ENCODE measurements at places on chromosomes 13 and 19. TPM values are rescaled to one million over a fixed set of nuclear protein-coding genes. Genes with fewer than 3 reads are reported as not detected.

GRCh38 chr19:2743099-2743498 lies 3.3 kb upstream of the SLC39A3 start:
- no peak for DNase-seq

The PEX11G gene
- polyA plus RNA-seq: 4.0 TPM

- DNase-seq: no peak
Measured at GRCh38 chr13:26896986-26897668, 136.5 kb upstream of the GPR12 start.

The FAM124A gene
- 4.7 TPM for polyA plus RNA-seq

DNA sequence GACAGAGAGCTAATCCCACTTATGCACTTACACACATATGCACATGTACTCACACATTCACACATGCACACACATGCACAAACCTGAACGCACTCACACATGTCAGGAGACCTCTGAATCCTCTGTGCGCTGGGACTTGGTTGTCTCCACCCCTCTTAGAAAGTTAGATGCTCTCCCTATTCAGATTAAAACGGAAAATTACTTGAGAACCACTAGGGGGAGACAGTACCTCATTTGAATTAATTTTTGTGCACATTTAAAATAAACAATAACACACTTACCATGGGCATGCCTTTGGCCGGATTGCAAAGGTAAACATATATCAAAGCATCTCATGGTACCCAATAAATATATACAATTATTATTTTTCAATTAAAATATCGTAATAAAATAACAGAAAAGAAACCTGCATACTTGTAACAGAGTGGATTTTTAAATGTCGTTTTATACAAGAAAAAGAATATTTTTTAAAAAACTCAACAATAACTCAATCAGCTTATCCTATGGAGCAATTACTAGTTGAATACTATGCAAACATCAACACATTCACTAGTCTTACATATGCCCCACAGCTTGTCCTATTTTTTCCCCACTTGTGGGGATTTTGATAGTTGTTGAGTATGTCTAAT lies 9.5 kb upstream of the LILRB4 start:
- no peak for DNase-seq

- no peak for DNase-seq
Measured at GRCh38 chr19:47820410-47820809, 1.3 kb upstream of the CRX start.

GRCh38 chr19:4369888-4370260 lies 26.5 kb downstream of the MPND start:
- DNase-seq: peak; percentile 87

GRCh38 chr13:67961331-67961730 lies 731.2 kb upstream of the PCDH9 start:
- no peak for DNase-seq
